CD4-positive, alpha-beta T cell treated with Interleukin-2 at 100 ng/mL for 4 hours (primary cell): ENCODE measurements at places on chromosomes 11 and 22.

DNA sequence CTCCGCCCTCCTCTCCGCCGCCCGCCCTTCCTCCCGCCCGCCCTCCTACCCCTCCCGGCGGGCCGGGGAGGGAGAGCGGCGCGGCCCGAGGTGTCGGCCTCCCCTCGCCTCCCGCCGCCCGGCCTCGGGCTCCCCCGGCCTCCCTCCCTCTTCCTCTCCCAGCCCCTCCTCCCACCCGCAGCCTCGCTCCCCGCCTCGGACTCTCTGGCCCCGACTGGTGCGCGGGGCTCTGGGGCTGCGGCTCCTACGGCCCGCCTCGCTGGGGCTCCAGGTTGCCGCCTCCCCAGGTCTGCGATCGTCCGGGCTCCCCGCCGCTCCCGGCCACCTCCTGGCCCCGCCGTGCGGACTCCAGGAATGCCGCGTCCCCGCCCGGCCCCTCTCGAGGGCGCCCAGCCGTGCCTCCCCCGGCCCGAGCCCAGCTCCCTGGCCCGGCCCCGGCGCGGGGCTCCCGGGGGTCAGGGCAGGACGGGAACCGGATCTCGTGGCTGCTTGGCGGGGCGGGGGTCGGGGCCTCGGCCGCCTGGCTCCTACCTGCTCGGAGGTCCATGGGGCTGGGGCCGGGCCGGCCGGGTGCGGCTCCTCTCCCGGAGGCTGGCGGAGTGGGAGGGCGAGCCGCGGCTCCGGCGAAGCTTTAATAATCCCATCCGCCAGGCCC is at the start of gene CLCF1:
TSS of gene CLCF1 (minus strand) at position 606 of the 655 bp plus-strand sequence. CDS start at position 547, 59 bp downstream.
- DNase-seq, result no peak

- no peak for DNase-seq
Measured at GRCh38 chr11:96990914-96991313, 601.1 kb downstream of the JRKL start.

GRCh38 chr11:60767388-60767811 is 10.7 kb downstream of the MS4A15 start:
- DNase-seq, result no peak

DNA sequence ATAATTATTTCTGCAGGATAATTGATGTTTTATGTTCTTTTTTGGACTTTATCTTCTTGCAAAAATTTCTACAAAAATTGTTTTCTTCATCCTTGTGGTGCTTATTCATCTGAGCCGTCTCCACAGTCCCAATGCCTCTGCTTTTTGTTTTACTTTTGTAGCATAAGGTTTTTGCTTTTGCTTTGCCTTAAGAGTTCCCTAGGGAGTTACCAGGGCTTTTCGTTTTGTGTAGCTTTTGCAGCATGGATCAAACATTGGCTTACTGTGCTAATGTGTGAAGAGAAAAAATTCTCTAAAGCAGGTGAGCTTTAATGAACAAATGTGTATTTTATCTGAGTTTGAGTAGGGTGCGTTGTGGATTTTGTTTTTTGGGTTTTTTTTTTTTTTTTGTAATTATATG is 11.8 kb downstream of the XBP1 start:
- no peak for DNase-seq

DNA sequence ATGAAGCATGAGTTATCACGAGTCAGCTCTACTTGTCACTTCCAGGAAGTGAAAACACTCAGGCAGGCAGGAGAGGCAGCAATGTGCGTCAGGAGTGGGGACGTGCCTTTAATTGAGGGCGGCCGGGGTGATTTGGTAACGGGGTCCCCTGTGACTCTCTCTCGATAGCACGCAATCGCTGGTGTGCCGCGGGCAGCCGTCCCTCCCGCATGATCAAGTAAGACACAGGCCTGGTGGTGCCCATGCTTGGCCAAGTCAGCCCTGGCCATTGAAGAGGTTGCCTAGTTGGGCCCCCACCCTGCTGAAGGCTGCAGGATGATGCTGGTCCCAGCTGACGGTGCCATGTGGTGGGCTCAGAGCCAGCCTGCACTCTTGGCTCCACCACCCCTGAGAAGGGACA is 29.7 kb downstream of the CACNG2 start:
- DNase-seq, result no peak

DNA sequence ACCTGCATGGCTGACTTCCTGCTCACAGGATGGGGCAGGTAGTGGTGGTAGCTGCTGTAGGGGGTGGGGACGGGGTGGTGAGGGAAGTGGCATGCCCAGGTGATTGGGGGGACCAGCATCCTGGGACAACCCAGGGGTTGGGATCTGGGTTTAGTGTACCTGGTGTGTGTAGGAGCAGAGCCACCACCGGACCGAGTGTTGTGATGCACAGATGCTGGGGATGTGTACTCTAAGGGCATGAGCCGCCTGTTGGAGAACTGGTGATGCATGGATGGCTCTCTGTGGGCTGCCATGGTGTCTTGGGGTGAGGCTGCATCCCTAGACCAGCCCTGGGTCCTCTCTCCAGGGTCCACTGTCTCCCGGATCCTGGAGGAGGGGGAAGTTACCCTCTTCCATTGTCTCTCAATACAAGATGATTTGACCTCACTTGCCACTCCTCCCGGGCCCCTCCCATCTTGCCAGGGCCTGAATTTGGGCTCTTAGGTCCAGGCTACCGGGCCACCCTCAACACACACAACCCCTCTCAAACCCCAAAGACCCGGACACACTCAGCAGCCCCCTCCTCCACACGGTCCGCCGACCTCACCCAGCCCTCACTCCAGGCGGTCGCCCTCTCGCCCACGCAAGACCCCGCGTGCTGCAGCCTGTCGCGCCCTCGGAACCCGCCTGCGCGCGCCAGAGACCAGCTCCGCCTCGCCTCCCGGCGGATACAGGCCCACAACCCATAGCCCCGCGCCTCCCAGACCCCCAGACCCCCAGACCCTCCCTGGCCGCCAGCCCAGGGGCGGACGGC is 619 bp downstream of the LRRC75B start:
- no peak for DNase-seq

- DNase-seq, result no peak
Measured at GRCh38 chr11:26278354-26278753, 53.6 kb upstream of the ANO3 start.

GRCh38 chr11:14384338-14384737 is 25.4 kb upstream of the RRAS2 start:
- DNase-seq, result no peak

- no peak for DNase-seq
Measured at GRCh38 chr22:45314054-45314721, 4.5 kb downstream of the FAM118A start.

- DNase-seq, result no peak
Measured at GRCh38 chr11:58617976-58618557, 4.4 kb upstream of the CNTF start.

GRCh38 chr22:28425211-28425610 is 254.4 kb downstream of the TTC28 start:
- no peak for DNase-seq

DNA sequence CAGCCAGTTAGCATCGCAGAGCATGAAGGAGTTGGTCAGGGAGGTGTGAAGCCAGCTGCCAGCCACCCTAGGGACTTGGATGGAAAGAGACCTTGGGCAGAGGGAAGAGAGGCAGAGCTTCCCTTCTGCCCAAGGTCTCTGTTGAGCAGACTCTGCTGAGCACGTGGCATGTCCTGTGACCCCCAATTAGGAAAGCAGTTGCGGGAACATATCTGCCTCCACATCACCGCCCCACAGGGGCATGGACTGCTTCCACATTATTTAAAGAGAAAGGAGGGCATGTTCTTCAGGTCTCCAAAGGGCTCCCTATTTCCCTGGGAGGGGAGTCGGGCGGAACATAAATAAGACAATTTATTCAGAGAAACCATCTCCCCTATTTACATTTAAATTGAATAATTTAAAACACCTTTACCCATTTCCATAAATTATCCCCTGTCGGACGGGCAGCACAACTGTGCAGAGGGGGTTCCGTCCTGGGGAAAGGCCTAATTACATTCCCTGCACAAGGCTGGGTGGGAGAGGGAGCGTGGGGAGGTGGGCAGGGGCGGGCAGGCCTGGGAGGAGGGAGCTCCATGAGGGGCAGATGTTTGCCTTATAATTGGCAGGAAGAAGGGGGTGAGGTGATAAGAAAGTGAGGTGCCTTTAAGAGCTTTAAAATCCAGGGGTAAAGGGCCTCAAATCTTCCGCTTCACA is 88.8 kb upstream of the THY1 start:
- DNase-seq, result no peak

DNA sequence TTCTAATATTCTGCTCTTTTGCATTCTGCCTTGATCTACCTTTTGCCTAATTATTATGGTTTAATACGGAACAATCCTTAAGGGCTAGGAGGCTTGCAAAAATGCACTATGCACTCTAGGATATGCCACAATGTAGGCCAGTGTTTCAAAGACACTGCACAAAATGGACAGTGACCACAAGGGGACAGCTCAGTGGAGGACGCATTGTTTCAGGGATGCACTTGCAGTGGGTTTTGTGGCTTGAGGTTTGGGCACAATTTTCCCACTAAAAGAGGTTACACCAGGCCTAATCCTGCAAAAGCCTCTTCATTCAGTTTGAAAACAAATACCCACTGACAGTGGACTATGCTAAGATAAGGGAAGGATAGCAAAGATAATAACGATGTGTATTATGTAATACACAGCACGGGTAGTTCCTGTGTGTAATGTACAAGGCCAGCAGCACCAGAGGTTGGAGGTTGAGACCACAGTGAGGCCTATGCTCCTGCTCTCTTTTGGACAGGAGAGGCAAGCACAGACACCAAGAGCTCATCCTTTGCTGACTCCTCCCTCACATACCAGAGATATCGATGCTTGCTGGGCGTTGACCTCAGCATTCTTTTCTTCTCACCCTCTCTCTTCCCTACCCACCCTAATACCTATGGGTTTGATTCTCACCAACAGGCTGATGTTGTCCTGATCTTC is 12.7 kb downstream of the MAP6 start:
- DNase-seq, result no peak

DNA sequence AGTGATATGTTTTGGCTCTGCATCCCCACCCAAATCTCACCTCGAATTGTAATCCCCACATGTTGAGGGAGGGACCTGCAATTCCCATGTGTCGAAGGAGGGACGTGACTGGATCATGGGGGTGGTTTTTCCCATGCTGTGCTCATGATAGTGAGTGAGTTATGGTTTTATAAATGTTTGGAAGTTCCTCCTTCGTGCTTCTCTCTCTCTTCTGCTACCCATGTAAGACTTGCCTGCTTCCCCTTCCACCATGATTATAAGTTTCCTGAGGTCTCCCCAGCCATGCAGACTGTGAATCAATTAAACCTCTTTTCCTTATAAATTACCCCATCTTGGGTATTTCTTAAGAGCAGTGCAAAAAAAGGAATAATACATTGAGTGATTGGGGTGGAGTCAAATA is 7.3 kb upstream of the CEP295 start:
- DNase-seq, result no peak

DNA sequence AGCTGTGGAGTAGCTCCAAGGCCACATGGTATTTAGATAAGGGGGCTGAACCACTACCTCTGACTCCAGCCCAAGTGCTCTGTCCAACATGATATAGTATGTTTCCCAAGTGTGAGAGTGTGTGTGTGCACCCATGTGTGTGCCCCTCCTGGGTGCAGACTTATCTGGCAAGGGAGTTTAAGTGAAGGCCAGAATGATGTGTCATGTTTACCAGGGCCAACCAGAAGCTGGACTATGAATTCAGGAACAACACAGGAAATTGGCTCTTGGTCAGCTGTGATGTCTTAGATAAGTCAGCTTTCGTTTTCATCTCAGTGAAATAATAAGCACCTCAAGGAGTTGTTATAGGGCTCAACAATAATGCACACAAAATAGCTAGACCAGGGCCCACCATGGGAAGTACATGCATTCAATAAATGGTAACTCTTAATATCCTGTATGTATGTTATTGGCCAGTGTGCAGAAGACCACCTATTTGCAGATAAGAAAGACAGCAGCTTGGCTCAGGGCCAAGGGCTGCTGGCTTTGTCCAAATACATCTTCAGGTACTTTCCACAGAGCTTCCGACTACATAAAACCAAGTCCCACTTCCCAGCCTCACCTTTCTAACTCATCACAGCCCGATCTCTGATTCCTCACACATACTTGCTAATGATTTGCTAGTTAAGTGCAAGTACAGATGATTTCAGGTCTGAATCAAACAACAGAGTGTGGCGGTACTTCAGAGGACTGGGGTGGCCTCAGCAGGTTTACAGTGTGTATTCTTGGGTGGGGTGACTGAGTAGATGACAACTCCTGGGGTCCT is 120.9 kb downstream of the ME3 start:
- no peak for DNase-seq

DNA sequence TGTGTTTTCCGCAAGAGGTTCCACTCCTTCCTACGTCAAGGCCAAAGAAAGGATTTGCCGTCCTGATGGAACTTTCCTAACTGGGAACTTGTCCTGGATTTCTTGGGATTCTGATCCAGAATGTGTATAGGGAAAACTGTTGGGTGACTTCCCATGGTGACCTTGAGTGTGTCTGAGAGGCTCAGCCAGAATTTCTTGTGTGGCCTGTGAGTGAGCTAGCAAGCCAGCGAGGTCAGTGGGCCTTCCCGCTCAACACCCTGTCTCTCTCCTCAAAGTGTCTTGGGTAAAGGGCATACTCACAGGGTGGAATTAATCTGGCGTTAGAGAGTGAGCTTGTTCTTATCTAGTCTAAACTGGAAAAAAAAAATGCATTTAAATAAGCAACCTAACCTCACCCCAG is 20.4 kb downstream of the ZNRF3 start:
- DNase-seq, result no peak
